ENCODE measurements at places on chromosomes 1 and 21. TPM values are rescaled to one million over a fixed set of nuclear protein-coding genes. Genes with fewer than 3 reads are reported as not detected.

The PBXIP1 gene
- 63.6 TPM for total RNA-seq

The PRR9 gene
- 127 TPM for total RNA-seq

The KCNK2 gene
- total RNA-seq = 1.4 TPM

The LRRC38 gene
- 6.3 TPM for total RNA-seq

The TSSK3 gene
- total RNA-seq = 0.86 TPM

The MARK1 gene
- 5.2 TPM for total RNA-seq

GRCh38 chr1:37666241-37666867 is 26.0 kb upstream of the CDCA8 start:
- no peak for DNase-seq

GRCh38 chr1:196078691-196079090 is 529.5 kb downstream of the KCNT2 start:
- no peak for DNase-seq

- no peak for DNase-seq
Observed at GRCh38 chr1:237574536-237574935, 316.2 kb downstream of the ZP4 start.

GRCh38 chr1:160901768-160902167 is 16.8 kb upstream of the ITLN1 start:
- no peak for DNase-seq

- no peak for DNase-seq
Observed at GRCh38 chr1:39228252-39228651, 23.8 kb downstream of the MACF1 start.

GRCh38 chr1:65539266-65540131 is 119.0 kb downstream of the LEPR start:
- DNase-seq = no peak

GRCh38 chr1:183757061-183757460 is 47.9 kb upstream of the RGL1 start:
- DNase-seq = no peak

DNA sequence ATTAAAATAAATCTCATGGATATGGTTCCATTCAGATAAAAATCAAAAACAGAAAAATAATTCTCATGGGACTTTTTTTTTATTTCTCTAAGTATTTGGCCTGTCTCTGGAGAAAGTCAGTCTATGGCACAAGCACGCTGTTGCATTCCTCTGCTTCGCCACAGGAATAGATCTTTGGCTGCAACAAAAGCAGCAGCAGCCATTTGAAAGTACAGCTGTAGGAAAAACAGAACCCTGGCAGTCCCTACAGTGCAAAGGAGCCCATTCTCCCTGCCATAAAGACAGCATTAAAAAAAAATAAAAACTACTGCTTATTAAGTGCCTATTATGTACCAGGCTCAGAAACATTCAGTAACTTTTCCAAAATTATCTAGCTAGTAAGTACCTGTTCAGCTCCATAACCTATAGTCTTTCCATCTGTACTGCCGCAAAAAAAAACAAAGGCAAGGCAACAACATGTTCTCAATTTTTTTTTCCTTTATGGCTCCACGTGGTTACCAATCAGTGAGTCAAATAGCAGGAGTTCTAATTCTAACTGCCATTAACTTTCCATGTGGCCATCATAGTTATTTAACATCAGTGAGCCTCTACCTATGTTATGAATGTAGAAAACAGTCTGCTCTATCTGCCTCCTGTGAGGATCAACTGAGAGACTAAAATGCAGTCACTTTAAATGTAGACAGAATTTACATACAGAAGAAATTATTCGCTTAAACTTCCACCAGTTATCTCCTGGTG is 22.7 kb downstream of the SLC35D1 start:
- no peak for DNase-seq

DNA sequence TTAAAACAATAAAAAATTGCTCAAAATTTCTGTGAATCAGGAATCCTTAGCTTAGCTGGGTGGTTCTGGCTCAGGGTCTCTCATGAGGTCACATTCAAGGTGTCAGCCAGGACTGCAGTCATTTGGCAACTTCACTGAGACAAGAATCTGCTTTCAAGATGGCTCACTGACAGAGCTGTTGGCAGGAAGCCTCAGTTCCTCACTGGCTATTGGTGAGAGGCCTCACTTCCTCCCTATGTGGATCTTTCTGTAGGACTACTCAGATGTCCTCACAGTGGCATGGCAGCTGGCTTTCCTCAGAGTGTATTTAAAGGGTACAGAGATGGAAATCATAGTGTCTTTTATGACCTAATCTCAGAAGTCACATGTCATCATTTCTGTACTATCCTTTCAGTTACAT is 785.7 kb downstream of the ADGRL2 start:
- DNase-seq = no peak

GRCh38 chr1:112594208-112594876 is 24.6 kb downstream of the ST7L start:
- no peak for DNase-seq

GRCh38 chr1:25744636-25745425 is 55.2 kb upstream of the SELENON start:
- no peak for DNase-seq

DNA sequence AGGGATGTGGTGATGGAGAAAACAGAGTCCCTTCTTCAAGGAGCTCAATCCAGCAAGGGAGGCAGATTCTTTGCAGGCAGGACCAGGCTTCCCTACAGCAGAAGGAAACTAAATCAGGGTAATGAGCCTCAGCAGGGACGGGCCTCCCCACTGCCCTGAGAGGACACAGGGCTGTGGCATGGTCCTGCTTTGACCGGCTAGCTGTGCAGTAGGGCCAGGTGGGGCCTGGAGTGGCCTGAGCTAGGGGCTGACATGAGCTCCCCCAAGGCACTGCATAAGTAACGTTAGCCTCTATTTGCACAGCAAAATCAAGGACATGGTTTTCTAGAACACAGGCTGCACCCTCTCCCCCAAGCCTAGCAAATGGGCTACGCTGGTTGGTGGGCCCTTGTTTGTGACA is 162.9 kb downstream of the RYR2 start:
- no peak for DNase-seq

DNA sequence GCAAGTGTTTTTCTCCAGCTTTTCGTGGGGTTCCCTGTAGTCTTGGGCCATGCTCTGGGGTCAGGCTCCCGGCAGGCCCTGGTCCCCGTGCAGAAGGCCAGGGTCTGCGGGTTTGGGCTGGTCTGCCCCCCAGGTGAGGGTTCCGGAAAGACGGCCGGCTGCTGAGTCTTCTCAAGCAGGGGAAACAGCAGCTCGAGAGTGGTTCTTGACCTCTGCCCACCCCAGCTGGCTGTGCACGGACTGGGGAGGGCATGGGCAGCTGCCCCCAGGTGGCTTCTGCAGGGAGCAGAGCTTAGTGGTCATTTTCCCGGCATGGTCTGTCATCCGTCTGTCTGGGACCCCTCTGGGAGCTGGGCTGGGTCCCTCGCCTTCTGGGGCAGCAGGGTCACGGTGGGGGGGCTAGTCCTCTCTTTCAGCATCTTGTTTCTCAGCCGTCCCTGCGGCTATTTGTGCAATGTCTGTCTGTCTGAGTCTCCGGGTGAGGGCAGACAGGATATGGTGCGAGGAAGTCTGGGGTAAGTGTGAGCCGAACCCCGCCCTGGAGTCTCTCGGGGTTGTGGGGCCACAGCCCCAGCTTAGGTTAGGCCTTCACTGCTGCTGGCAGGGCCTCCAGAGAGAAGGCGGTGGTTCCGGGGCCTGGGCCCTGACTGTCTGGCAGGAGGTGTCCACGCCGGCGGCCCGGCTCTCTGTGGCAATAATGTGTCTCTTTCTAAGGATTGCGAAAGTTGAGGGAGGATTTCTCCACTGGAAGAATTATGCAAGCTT is 6.1 kb downstream of the SKI start:
- peak; percentile 96 for DNase-seq

GRCh38 chr1:50605186-50605875 is 182.1 kb upstream of the DMRTA2 start:
- no peak for DNase-seq

All from suprapubic skin (tissue), 4 donors.